ENCODE measurements at places on chromosomes 2 and 18.

DNA sequence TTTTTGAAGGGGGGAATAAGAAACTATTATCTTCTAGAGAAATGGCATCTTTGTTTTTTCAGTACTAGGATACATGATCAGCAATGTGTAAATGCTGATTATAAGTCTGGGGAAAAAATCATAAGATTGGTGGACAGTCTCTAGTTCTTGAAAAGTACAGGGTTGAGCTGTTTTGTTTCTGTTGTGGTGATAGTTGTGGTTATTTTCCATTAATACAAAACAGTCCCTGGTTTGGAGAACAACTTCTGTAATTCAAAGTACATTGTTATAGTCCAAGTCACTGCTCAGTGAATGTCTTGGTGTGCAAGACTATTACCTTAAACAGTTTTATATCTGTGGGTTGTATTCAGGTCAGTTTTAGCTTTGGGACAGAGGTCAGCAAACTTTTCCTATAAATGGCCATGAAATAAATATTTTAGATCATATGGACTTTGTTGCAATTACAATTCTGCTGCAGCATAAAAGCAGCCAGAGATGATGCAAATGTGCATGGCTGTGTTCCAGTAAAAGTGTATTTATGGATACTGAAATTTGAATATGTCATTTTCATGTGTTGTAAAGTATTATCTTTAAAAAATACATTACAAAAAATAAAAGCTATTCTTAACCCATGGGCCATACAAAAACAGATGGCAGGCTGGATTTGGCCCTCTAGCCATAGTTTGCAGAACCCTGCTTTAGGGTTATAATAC lies 111.0 kb downstream of the CERS6 start:
- no peak for DNase-seq

DNA sequence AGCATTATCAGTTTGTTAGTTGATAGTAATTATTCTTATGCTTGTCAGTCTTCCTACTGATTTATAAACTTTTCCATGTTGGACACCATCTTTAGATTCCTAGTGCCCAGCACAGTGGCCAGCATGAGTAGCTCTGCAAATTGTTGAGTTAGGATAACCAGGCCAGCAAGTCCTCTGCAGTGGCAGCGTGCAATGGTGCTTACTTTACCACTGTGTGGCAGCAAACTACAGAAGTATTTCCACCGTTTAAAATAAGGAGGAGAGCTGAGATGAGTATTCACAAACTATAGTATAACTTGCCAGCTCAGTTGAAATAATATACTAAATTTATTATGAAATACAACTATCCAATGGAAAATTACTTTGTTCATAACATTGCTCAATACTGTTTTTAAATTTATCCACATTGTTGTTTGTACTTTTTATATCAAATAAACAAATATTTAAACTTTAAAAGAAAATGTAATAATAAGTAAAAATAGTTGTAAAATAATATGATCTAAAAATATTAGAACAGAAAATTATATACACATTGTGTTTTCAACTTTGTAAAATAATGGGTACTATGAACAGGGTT lies 9.3 kb upstream of the THADA start:
- DNase-seq, result no peak

DNA sequence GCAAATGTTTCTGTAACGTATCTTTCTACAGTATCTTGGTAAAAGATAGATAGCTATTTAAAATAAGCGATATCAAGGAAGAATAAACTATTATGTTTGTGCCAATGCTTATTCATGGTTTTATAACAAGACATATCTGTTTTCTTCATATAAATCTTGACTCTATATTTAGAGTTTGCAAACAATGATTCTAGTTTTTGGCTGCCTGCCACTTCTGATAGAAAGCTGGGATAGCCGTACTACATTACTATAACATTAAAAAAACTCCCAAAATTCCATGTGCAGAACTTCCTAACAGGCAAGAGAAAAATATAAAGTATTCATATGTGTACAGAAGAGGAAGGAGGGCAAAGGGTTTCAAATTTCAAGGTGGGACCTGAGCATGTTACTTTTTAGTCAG lies 985.0 kb downstream of the BCL11A start:
- no peak for DNase-seq

- DNase-seq, result no peak
These were observed 242.0 kb downstream of the CMPK2 start for GRCh38 chr2:6623746-6624145.

- no peak for DNase-seq
These were observed 56.1 kb upstream of the DLGAP1 start for GRCh38 chr18:4511166-4511565.

Measured in cerebellar nuclear complex (tissue), 1 donor.